ENCODE measurements at places on chromosomes 7 and 10. TPM values are rescaled to one million over a fixed set of nuclear protein-coding genes. Genes with fewer than 3 reads are reported as not detected.

Gene LDB3
- total RNA-seq: 1.1 TPM

GRCh38 chr10:28853195-28853594 lies 175.9 kb downstream of the BAMBI start:
- H3K27me3 ChIP-seq: no peaks in the 10 kb centered on the region
- no peaks in the 10 kb centered on the region for H3K36me3 ChIP-seq
- no peak overlapping the region for H3K27ac ChIP-seq
- peaks cover 14% of the 10 kb centered on the region for H3K4me1 ChIP-seq
- no peak overlapping the region for H3K4me3 ChIP-seq
- DNase-seq: peak; percentile 46

GRCh38 chr7:7479275-7479805 lies 56.3 kb downstream of the COL28A1 start:
- no peaks in the 10 kb centered on the region for H3K4me1 ChIP-seq
- H3K27ac ChIP-seq: no peak overlapping the region

DNA sequence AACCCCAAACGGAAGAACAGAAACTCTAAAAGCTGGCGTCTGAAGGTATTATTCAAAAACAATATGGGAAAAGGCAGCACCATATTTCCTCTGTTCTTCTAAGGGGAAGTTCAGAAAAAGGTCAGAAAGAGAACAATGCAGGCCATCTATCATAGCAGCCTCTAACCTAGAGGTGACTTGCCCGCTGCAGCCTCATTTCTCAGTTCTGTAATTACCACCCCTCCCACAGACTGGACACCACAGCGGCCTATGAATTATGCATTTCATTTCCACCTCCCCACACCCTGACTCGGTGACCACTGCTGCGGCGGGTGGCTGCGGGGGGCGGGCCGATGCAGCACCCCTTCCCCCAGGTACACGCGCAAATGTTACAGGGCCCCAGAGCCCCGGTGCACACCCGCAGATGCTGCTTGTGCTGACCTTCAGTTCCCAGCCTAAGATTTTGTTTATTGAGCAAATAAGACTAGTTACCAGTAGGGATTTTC lies 125.5 kb downstream of the CLEC2L start:
- H3K36me3 ChIP-seq: peaks cover 15% of the 10 kb centered on the region
- peaks cover 26% of the 10 kb centered on the region for H3K4me1 ChIP-seq
- no peak overlapping the region for H3K27ac ChIP-seq

Gene PROSER2
- 3.0 TPM for total RNA-seq

- no peak overlapping the region for H3K4me3 ChIP-seq
- no peaks in the 10 kb centered on the region for H3K36me3 ChIP-seq
- no peak for DNase-seq
- H3K27ac ChIP-seq: peak overlapping the region; percentile 5
Measured at GRCh38 chr10:116084161-116084560, 188.8 kb downstream of the GFRA1 start.

- H3K4me1 ChIP-seq: peaks cover 8% of the 10 kb centered on the region
- H3K27ac ChIP-seq: peak overlapping the region; percentile 58
- no peaks in the 10 kb centered on the region for H3K27me3 ChIP-seq
- peak; percentile 13 for DNase-seq
- peak overlapping the region; percentile 66 for H3K4me3 ChIP-seq
Measured at GRCh38 chr7:91940171-91940570, 491 bp upstream of the AKAP9 start.

- no peak for DNase-seq
- H3K36me3 ChIP-seq: no peaks in the 10 kb centered on the region
- H3K4me1 ChIP-seq: no peaks in the 10 kb centered on the region
- H3K4me3 ChIP-seq: no peak overlapping the region
- no peak overlapping the region for H3K27ac ChIP-seq
Measured at GRCh38 chr10:22984066-22984465, 56.2 kb downstream of the ARMC3 start.

Gene INTS1
- 34.9 TPM for total RNA-seq

DNA sequence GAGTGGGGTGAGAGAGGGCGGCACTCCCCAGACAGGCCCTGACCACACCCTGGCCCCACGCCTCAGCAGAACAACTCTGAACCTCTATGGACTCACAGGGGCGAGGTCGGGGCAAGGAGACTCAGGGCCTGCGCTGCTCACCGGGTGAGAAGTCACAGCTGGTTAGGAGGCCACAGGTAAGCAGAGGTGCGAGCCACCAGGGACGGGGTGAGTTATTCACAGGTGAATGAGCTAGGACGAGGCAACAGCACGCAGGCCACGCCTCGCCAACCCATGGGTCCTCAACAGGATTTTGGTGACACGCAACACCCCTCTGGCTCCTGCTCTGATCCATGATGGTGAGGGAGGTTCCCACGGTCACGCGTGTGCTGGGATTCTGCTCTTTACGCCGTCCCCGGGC lies 202.5 kb downstream of the ADARB2 start:
- H3K36me3 ChIP-seq: no peaks in the 10 kb centered on the region
- H3K4me1 ChIP-seq: no peaks in the 10 kb centered on the region
- H3K27me3 ChIP-seq: no peaks in the 10 kb centered on the region

GRCh38 chr10:21889477-21890275 lies 113.9 kb downstream of the DNAJC1 start:
- no peaks in the 10 kb centered on the region for H3K4me1 ChIP-seq
- no peaks in the 10 kb centered on the region for H3K27me3 ChIP-seq
- H3K4me3 ChIP-seq: no peak overlapping the region
- DNase-seq: no peak
- no peaks in the 10 kb centered on the region for H3K36me3 ChIP-seq

Gene COA1
- 85.4 TPM for total RNA-seq

- no peak overlapping the region for H3K4me3 ChIP-seq
- no peak for DNase-seq
- H3K4me1 ChIP-seq: no peaks in the 10 kb centered on the region
- H3K27ac ChIP-seq: no peak overlapping the region
Measured at GRCh38 chr7:95102662-95103061, 195.3 kb downstream of the PPP1R9A start.

DNA sequence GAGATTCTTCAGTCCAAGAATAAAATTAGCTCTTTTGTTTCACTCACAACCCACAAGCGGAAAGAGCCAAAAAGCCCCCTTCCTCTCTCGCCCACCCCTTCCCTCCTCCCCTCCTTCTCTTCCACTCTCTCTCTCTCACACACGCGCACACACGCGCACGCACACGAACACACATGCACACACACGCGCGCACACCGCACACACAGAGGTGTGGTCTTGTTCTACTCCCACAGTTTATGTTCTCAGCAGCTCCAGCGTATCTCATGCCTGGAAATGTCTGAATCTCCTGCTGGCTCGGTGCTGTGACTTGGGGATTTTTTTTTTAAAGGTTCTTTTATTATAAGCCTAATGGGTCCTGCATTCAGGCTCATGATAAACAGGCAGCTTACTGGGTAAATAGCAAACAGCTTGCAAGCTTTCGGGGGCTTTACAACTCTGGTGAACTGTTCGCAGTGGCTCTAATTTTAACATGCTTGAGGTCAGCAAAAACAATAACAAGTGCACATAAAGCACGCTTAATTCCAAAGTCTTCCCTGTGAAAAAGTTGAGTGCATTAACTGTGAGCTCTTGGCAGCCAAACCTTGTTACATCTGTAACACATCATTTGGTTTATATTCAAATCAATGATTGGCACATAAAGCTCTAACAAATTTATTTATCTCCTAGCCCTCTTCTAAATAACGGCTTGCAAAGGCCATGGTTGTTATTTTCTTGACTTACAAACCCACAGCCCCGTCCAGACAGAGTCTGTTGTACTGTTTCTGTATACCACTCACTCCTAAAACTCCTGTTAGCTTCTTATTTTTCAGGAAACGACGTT lies 424.1 kb upstream of the MGMT start:
- no peaks in the 10 kb centered on the region for H3K27me3 ChIP-seq
- DNase-seq: no peak
- H3K27ac ChIP-seq: no peak overlapping the region
- no peak overlapping the region for H3K4me3 ChIP-seq
- H3K4me1 ChIP-seq: no peaks in the 10 kb centered on the region

GRCh38 chr7:29878081-29878688 lies 71.9 kb downstream of the WIPF3 start:
- H3K27ac ChIP-seq: no peak overlapping the region
- H3K36me3 ChIP-seq: no peaks in the 10 kb centered on the region
- no peak overlapping the region for H3K4me3 ChIP-seq
- peaks cover 10% of the 10 kb centered on the region for H3K27me3 ChIP-seq
- no peaks in the 10 kb centered on the region for H3K4me1 ChIP-seq
- DNase-seq: no peak

GRCh38 chr7:18520450-18521235 lies 25.1 kb downstream of the HDAC9 start:
- DNase-seq: no peak
- peaks cover 21% of the 10 kb centered on the region for H3K4me1 ChIP-seq
- no peaks in the 10 kb centered on the region for H3K27me3 ChIP-seq
- peaks cover 48% of the 10 kb centered on the region for H3K36me3 ChIP-seq
- H3K4me3 ChIP-seq: no peak overlapping the region
- peak overlapping the region; percentile 78 for H3K27ac ChIP-seq

- peaks cover 20% of the 10 kb centered on the region for H3K4me1 ChIP-seq
- no peak overlapping the region for H3K4me3 ChIP-seq
- no peaks in the 10 kb centered on the region for H3K27me3 ChIP-seq
- no peaks in the 10 kb centered on the region for H3K36me3 ChIP-seq
- H3K27ac ChIP-seq: no peak overlapping the region
Measured at GRCh38 chr7:3431306-3431705, 130.3 kb downstream of the SDK1 start.

DNA sequence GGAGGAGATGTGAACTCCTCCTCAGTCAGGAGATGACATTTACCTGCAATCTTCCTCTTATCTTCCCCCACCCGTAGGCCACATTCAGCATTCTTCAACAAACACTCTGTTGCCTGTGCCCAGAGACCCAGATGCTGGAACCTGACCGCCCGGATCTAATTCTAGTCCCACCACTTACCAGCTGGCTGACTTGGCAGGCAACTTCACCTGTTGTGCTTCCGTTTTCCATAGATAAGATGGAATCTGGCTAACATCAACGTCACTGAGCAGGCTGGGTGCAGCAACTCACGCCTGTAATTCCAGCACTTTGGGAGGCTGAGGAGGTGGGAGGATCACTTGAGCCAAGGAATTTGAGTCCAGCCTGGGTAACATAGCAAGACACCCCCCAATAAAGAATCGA lies 21.3 kb upstream of the FXYD4 start:
- H3K4me3 ChIP-seq: no peak overlapping the region
- no peaks in the 10 kb centered on the region for H3K36me3 ChIP-seq
- no peak overlapping the region for H3K27ac ChIP-seq
- DNase-seq: no peak
- H3K4me1 ChIP-seq: no peaks in the 10 kb centered on the region
- 0 out of 2 replicates have a peak, but pooled peaks cover 5% of the 10 kb centered on the region for H3K27me3 ChIP-seq

Gene CNPY1
- not detected for total RNA-seq

Gene DRGX
- total RNA-seq: not detected

GRCh38 chr10:98294270-98294627 lies 26.3 kb upstream of the LOXL4 start:
- H3K27me3 ChIP-seq: no peaks in the 10 kb centered on the region
- H3K36me3 ChIP-seq: no peaks in the 10 kb centered on the region
- no peaks in the 10 kb centered on the region for H3K4me1 ChIP-seq
- H3K4me3 ChIP-seq: no peak overlapping the region

- H3K36me3 ChIP-seq: no peaks in the 10 kb centered on the region
- no peak overlapping the region for H3K27ac ChIP-seq
- peaks cover 95% of the 10 kb centered on the region for H3K27me3 ChIP-seq
- H3K4me3 ChIP-seq: no peak overlapping the region
Measured at GRCh38 chr10:101141616-101142532, 10.8 kb downstream of the TLX1 start.

Gene ZRANB1
- 27.1 TPM for total RNA-seq

GRCh38 chr7:103679151-103680132 lies 233.4 kb upstream of the SLC26A5 start:
- H3K4me3 ChIP-seq: no peak overlapping the region
- no peaks in the 10 kb centered on the region for H3K27me3 ChIP-seq
- H3K36me3 ChIP-seq: no peaks in the 10 kb centered on the region
- H3K4me1 ChIP-seq: no peaks in the 10 kb centered on the region

- no peaks in the 10 kb centered on the region for H3K36me3 ChIP-seq
- no peaks in the 10 kb centered on the region for H3K27me3 ChIP-seq
Measured at GRCh38 chr7:44538798-44539668, 2.1 kb downstream of the NPC1L1 start.

DNA sequence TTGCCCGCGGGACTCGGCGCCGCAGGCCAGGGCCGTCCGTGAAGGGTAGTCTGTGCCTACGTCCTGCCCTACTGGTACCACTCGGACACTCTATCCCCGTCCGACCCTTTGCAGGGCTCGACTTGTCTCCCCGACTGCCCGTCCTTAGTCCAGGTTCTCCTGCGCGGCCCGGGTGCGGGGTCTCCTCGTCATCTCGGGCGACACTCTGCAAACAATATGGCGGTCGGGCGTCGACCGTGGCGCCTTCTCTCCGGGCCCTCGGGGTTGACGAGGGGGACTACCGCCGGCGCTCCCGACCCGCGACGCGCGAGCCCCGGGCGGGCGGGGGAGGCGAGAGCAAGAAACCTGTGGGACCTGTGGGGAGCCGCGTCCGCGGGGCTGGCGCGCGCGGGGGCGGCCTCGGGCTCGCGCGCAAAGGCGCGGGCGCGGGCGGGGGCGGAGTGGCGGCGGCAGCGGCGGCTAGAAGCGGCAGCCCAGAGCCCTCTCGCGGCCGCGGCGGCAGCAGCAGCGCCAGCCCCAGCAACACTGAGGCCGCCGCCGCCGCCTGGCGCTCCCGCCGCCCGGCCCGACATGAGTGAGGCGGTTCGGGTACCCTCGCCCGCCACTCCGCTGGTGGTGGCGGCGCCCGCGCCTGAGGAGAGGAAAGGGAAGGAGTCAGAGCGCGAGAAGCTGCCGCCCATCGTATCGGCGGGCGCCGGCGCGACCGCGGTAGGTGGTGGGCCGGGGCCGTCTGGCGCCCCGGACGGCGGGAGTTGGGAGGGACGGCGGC lies at the start of gene HECTD2:
TSS of gene HECTD2 (plus strand) at position 476 of the 769 bp plus-strand sequence. CDS start at position 571, 95 bp downstream.
- no peaks in the 10 kb centered on the region for H3K27me3 ChIP-seq
- H3K4me3 ChIP-seq: peak within 1 kb of the TSS; percentile 89
- peak within 1 kb of the TSS; percentile 98 for H3K27ac ChIP-seq
- DNase-seq: peak; percentile 79
- peaks cover 9% of the 10 kb centered on the region for H3K36me3 ChIP-seq

Gene CTAGE4
- total RNA-seq: not detected

GRCh38 chr10:60816628-60817397 lies 38.5 kb downstream of the CDK1 start:
- DNase-seq: peak; percentile 79
- no peak overlapping the region for H3K4me3 ChIP-seq
- H3K27me3 ChIP-seq: no peaks in the 10 kb centered on the region
- H3K27ac ChIP-seq: peak overlapping the region; percentile 64
- H3K36me3 ChIP-seq: no peaks in the 10 kb centered on the region

- H3K4me1 ChIP-seq: no peaks in the 10 kb centered on the region
- H3K4me3 ChIP-seq: no peak overlapping the region
- H3K27me3 ChIP-seq: no peaks in the 10 kb centered on the region
- H3K27ac ChIP-seq: no peak overlapping the region
- DNase-seq: no peak
- no peaks in the 10 kb centered on the region for H3K36me3 ChIP-seq
Measured at GRCh38 chr10:13051126-13051694, 48.8 kb upstream of the OPTN start.

- H3K4me1 ChIP-seq: no peaks in the 10 kb centered on the region
- H3K36me3 ChIP-seq: no peaks in the 10 kb centered on the region
- H3K4me3 ChIP-seq: no peak overlapping the region
- DNase-seq: no peak
- H3K27me3 ChIP-seq: no peaks in the 10 kb centered on the region
Measured at GRCh38 chr10:129614341-129614740, 147.3 kb downstream of the MGMT start.

Gene TRPV5
- total RNA-seq: not detected

Gene GPR26
- total RNA-seq: not detected
